ENCODE measurements at places on chromosomes 5 and 9.

DNA sequence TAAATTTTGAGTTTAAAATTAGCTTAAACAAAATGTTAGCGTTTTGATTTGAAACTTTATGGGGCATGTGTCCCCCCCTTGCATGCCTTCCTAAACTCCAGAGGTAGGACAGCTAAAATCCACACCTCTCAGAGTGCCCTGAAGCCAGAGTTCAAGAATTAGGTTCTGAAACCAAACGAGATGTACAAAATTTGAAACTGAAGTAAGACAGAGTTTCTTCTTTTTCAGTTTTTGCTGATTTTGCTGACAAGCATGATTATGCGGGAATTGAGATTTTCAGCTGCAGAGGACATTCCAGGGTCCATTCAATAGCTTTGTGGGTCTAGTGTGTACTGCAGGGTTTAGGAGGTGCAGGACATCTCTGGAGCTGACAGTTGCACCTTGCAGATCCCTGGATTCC lies 17.1 kb upstream of the LOX start:
- no peak for DNase-seq

DNA sequence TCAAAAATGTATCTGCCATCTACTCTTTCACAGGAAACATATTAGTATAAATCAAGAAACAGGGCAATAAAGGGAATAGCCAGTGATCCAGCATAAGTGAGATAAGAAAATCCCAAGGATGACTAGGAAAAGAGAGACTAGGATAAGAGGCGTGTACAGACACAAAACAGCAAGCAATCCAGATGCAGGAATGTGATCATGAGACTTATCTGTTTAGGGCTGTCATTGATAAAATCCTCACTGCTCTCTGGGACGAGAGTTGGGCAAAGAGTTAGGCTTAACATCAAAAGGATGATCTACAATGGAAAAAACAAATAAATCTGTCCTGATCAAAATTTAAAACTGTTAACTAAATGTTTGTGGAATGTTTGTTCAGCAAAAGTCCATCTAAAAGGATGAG lies 1156.8 kb upstream of the C9orf72 start:
- DNase-seq = no peak

DNA sequence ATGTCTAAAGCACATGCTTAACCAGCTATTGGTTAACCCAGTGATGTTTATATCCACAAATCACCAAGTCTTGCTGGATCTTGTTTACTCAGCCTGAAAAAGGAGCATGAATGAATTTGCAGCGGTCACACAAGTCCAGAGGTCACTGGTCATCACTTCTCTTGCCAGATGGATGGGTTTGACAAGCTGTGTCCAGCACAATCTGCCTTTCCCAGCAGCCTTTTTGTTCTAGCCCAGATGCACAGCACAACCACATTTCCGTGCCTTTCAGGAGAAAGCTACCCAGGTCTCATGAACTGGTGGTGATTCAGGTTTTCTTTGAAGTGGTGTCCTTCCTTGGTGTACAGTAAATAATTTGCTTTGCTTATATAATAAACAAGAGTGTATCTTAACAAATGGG lies 32.1 kb downstream of the TMEM252 start:
- DNase-seq = no peak

DNA sequence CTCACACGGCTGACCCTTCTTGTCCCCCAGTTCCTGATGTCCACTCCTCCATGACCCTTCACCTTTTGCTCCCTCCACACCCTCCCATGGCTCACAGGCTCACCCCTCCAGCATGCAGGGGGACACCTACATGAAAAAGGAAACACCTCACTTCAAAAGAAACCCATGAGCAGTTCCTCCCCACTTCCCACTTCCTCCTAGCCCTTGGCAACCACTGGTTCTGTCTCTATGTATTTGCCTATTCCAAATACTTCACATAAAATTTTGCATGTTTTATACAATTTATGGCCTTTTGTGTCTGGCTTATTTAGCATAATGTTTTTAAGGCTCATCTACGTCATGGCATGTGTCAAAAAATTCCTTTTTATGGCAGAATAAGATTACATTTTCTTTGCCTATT lies 100.2 kb upstream of the S1PR3 start:
- no peak for DNase-seq

GRCh38 chr9:13755551-13755950 lies 476.1 kb upstream of the MPDZ start:
- DNase-seq = no peak

GRCh38 chr9:110069326-110070248 lies 138.4 kb downstream of the C9orf152 start:
- peak; percentile 46 for DNase-seq

GRCh38 chr9:109477258-109478050 lies 20.7 kb downstream of the PTPN3 start:
- DNase-seq = no peak

DNA sequence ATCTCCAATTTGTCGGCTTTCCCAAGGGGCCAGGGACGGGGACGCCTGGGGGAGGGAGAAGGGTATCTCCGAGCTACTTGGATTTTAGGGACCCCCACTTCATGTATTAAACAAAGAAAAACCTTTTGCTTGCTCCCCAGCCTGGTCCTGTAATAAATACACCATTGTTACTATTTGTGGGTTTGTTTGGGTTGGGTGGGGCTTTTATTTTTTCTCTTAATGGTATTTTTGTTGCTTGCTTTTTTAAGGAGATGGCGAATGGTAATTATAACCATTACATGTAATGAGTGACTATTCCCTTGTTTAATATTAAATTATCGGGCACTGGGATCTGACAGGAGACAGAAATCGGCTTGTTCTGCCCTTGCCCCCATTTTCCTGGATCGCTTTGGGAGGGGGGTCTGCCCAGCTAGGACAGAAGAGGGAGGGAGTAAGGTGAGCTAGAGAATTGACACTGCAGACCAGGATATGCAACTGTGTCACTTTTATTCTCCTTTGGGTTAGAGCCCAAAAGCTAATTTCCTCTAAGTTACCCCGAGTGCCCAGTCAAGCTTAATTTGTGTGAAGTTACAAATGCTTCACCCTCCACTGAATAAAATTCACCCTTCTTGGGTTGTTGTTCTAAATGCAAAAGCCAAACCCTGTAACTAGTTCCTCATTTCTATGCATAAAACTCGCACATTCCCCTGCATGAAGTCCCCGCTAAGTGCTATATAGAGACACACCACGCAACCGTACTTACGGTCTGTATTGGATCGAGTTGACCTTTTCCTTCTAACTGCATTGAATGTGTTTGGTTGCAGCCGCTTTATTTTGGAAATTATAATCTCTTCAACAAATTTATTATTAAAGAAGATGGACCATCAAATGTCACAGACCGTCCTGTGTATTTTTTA lies 1.6 kb upstream of the ZNF608 start:
- DNase-seq = peak; percentile 39

GRCh38 chr5:122756264-122756911 lies 18.5 kb upstream of the SNX2 start:
- no peak for DNase-seq

DNA sequence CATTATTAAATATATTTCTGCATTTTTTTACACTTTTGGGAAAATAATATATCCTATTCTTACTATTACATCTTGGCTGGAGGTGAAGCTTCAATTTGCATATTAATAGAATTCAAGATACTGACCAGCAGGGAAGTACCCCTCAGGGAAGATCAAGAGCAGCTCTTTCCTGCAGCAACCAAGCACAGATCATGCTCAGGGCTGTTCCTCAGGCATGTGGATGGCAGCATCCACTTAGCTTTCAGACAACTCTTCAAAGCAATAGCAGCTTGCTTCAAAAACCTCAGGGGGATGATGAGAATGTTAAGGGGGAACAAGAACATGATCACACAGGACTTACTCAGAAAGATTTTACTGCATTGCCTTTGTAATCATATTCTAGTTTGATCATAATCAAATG lies 731.8 kb downstream of the SEMA5A start:
- no peak for DNase-seq

DNA sequence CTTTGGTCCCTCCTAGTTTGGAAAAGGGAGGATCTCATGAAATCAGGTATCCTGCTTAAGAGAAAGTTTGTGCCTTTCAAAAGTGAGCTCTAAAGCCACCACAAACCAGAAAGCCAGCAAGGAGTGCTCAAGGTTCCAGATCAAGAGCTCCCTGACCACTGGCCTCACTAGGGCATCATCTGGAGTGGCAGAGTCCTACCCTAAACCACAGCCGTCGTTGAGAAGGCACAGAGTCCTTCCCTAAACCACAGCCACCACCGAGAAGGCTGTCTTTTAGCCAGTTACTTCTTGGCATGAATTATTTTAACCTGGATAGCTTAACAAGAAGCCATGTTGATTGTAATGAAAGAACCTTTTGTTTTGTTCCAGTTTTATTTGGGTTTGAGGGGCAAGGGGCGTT lies 102.9 kb downstream of the FRMD3 start:
- no peak for DNase-seq

GRCh38 chr9:135960411-135961276 lies 529 bp downstream of the UBAC1 start:
- DNase-seq = no peak

DNA sequence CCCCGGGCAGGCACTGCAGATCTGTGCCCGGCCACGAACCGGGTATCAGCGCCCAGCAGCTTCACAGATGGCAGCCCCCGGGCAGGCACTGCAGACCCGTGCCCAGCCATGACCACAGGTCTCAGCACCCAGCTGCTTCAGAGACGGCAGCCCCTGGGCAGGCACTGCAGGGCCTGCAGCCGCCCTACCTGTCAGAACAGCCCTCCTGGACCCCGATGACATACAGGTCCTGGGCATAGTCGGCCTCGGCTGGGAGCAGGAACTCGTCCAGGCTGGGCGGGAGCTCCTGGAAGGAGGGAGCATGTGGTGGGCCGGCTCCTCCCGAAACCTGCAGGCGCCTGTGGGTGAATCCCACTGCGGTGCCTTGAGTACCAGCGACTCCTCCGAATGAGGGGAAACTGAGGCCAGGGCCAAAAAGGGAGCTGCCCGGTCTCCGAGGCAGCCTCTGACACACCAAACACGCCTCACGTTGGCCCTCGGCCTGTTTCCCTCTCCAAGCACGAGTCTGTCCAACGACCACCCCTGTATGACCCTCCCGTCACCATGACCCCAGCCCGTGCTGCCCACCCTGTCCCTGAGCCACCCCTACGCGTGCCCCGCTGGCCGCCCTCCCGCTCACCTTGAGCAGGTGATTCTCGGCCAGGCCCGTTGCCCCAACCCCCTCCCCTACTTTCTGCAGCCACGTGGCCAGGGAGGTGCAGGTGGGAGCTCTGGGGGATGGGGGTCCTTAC lies 5.6 kb downstream of the INPP5E start:
- no peak for DNase-seq

GRCh38 chr5:39073767-39074016 lies 507 bp downstream of the RICTOR start:
- no peak for DNase-seq

- DNase-seq = no peak
Measured at GRCh38 chr5:119021149-119021732, 32.9 kb upstream of the DTWD2 start.

DNA sequence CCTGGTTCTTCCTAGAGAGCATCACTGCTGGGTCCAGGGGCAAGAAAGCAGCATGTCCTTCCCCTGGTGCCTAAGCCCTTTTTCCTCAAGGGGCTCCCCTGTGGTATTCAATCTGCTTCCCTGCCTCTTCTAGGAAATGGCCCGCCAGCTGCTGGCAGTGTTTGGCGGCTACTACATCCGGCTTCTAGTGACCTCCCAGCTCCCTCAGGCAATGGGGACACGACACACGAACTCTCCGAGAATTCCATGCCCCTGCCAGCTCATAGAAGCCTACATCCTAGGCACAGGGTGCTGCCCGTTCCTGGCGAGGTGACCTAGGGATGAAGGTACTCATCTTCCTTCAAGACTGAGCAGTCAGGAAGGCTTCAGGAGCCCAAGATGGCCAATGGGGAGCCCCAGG lies 14.6 kb downstream of the TEX53 start:
- no peak for DNase-seq

DNA sequence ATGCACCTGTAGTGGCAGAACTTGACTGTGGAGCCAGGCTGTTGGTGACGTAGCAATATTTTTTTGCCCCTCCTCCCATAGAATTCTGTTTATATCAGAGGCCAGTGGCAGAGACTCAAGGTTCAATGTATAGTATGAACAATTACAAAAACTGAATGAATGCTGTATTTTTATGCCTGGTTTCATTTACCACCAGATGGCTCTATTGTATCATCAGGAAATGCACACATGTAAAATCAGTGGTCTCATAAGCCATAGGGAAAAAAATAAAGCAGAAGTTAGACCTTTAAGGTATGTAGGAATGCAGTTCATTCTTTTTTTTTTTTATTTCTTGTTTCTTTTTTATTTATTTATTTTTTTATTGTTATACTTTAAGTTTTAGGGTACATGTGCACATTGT lies 43.6 kb downstream of the CCDC192 start:
- DNase-seq = no peak

- DNase-seq = no peak
Measured at GRCh38 chr9:136671254-136671614, 8.5 kb downstream of the EGFL7 start.

- no peak for DNase-seq
Measured at GRCh38 chr5:139954462-139954861, 88.6 kb downstream of the NRG2 start.

DNA sequence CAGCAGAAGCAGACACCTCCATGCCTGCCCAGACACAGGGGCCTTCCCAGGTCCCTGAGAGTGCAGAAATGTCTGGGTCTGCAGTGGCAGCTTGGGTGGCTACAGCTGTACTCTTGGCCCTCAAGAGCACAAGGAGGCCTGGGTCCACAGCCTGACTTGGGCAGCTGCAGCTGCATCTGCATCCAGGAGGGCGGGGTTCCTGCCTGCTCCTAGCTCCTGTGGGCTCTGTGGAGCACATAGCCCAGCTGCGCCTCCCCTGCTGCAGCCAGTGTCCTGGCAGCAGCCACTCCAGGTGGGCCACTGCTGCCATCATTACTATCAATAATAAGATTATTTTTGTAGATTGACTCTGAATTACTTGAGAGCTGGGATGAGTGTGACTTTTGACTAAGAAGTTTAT lies 162.0 kb upstream of the PTCH1 start:
- DNase-seq = no peak

- no peak for DNase-seq
Measured at GRCh38 chr5:130992095-130992494, 173.0 kb downstream of the HINT1 start.

DNA sequence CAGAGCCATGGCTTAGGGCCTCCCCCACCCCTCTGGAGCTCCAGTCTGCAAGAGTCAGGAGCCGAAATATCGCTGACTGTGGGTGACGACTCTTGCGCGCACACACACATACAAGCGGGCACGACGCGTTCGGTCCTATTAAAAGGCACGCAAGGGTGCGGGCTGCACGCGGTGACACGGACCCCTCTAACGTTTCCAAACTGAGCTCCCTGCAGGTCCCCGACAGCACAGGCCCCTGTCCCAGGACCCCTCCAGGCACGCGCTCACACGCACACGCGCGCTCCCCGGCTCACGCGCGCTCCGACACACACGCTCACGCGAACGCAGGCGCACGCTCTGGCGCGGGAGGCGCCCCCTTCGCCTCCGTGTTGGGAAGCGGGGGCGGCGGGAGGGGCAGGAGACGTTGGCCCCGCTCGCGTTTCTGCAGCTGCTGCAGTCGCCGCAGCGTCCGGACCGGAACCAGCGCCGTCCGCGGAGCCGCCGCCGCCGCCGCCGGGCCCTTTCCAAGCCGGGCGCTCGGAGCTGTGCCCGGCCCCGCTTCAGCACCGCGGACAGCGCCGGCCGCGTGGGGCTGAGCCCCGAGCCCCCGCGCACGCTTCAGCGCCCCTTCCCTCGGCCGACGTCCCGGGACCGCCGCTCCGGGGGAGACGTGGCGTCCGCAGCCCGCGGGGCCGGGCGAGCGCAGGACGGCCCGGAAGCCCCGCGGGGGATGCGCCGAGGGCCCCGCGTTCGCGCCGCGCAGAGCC lies at the start of gene GRIN1:
Gene GRIN1, plus strand, starts transcription at position 433 of the 746 bp plus-strand sequence. CDS start 333 bp downstream, outside the sequence.
- no peak for DNase-seq

GRCh38 chr9:96217294-96217707 lies 84.7 kb downstream of the HSD17B3 start:
- no peak for DNase-seq

Data from CD4-positive, alpha-beta T cell treated with Interferon gamma for 1 hour (primary cell).